Endothelial cell of umbilical vein (primary cell): ENCODE measurements at places on chromosomes 13 and 19. TPM values are rescaled to one million over a fixed set of nuclear protein-coding genes. Genes with fewer than 3 reads are reported as not detected.

SYCN gene
- total RNA-seq: not detected in 2 replicates

GARIN5A gene
- 0.44 and 0.62 TPM in 2 replicates for total RNA-seq

USHBP1 gene
- 14.8 and 19.4 TPM in 2 replicates for total RNA-seq

KLF12 gene
- 25.9 and 26.0 TPM in 2 replicates for total RNA-seq

GGN gene
- 0.88 and 1.5 TPM in 2 replicates for total RNA-seq

CD33 gene
- total RNA-seq: not detected in 2 replicates

NXNL1 gene
- total RNA-seq: not detected in 2 replicates

TMPRSS9 gene
- total RNA-seq: not detected in 2 replicates

RFPL4A gene
- total RNA-seq: not detected in 2 replicates

PBX4 gene
- total RNA-seq: not detected in 2 replicates

LMTK3 gene
- total RNA-seq: 0.11 TPM in 1 of 2 replicates, not detected in the other

C1QTNF9B gene
- not detected in 2 replicates for total RNA-seq

IFNL1 gene
- total RNA-seq: not detected in 2 replicates

RNF113B gene
- not detected in 2 replicates for total RNA-seq

FAM216B gene
- total RNA-seq: not detected in 2 replicates

PROZ gene
- total RNA-seq: not detected in 2 replicates

EHD2 gene
- 220 TPM in 2 replicates for total RNA-seq

CATSPERD gene
- total RNA-seq: not detected in 2 replicates

OR7D2 gene
- not detected in 2 replicates for total RNA-seq

SLC25A42 gene
- 6.2 and 8.2 TPM in 2 replicates for total RNA-seq

ZNF560 gene
- total RNA-seq: not detected in 2 replicates

ZNF442 gene
- total RNA-seq: 0.39 and 0.93 TPM in 2 replicates

CYP4F3 gene
- total RNA-seq: not detected in 2 replicates

PLEKHA4 gene
- 4.9 and 10.1 TPM in 2 replicates for total RNA-seq

TRAPPC6A gene
- 12.6 and 18.1 TPM in 2 replicates for total RNA-seq

WDR87 gene
- not detected in 2 replicates for total RNA-seq
